ENCODE measurements at places on chromosomes 11 and 22.
A peak's percentile ranks its signal among the peaks of the same experiment; 100 is the strongest.

DNA sequence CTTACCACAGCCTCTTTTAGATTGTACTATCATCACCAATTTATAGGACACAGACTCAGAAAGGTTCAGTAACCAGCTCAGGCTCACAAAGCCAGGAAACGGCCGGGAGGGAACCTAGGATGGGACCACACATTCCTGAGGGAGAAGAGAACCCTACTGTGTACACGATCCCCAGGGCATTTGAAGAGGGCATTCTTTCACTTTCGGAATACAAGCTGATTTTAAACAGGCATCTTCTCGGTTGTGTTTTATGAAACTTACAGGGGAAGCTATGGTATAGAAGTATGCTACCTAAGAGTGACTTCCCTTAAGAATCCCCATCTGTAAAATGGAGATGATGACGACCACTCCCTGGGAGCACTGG lies 19.0 kb downstream of the SMCO4 start:
- no peak for DNase-seq

GRCh38 chr11:21865541-21865940 lies 327.3 kb upstream of the ANO5 start:
- DNase-seq = no peak

GRCh38 chr22:41576877-41577276 lies 12.8 kb downstream of the PMM1 start:
- DNase-seq = peak; percentile 14

- DNase-seq = no peak
Observed at GRCh38 chr11:103591554-103591953, 444.9 kb upstream of the DDI1 start.

DNA sequence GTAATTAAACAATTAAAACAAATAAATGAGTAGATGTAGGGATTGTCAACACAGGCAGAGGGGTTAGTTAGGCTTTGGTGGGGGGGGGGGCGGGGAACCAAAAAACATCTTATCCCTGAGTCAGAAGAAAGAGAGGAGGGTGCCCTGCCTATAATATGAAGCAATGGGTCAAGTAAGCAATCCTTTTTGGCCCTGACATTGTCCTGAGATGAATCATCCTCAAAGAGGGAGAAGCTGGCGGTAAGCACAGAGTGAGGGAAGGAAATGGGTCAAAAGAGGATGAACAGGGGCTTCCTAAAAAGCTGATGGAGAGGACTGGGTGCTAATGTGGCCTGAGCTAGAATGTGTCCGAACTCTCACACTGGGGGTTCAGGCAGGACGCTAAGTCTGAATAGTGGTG lies 4.7 kb downstream of the OLFML1 start:
- DNase-seq = no peak

Measured in thyroid gland (tissue), 4 donors.